ENCODE measurements at places on chromosomes 5 and 9. TPM values are rescaled to one million over a fixed set of nuclear protein-coding genes. Genes with fewer than 3 reads are reported as not detected.

DNA sequence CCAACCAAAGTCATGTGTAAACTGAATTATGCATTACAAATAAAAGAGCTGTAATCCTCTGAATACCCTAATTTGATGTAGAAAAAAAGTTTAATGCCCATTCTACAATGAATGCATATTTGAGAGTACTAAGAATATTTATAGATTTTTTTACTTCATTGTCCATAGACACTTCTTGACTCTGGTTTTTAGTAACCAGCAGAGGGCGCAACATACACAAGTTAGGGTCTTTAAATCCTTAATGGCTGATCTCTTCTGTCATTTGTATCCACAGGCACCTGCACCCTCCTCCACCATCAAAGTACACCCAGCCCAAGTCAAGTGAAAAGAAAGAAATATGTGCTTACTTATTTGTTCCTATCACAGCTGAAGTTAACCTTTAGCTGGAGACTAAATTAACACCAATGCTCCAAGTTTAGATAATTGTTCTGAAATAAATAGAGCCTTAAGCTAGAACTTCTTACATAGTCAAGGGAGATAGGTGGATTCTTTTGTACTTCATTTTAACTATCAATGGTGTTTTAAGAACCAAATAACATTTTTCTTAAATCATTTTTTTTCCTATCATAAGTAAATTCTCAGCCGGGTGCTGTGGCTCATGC is 524.2 kb upstream of the DAB2 start:
- peak; percentile 90 for DNase-seq

DNA sequence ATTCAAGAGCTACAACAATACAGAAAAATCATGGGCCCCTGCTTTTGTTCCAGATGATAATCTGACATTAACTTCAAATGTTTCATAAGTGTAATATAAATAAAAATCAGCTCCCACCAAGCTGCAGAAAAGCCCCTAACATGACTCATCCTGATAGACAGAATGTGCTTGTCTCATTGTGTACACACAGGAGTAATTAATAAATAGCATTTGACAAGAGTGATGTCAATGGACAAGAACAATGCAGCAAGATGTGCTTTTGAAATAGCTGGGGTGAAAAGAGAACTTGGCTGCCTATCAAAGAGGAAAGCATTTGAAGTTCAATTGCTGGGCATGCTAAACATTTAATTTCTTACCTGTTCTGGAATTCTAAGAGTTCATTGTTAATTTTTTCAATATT is 79.2 kb downstream of the DNAH5 start:
- no peak for DNase-seq

DNA sequence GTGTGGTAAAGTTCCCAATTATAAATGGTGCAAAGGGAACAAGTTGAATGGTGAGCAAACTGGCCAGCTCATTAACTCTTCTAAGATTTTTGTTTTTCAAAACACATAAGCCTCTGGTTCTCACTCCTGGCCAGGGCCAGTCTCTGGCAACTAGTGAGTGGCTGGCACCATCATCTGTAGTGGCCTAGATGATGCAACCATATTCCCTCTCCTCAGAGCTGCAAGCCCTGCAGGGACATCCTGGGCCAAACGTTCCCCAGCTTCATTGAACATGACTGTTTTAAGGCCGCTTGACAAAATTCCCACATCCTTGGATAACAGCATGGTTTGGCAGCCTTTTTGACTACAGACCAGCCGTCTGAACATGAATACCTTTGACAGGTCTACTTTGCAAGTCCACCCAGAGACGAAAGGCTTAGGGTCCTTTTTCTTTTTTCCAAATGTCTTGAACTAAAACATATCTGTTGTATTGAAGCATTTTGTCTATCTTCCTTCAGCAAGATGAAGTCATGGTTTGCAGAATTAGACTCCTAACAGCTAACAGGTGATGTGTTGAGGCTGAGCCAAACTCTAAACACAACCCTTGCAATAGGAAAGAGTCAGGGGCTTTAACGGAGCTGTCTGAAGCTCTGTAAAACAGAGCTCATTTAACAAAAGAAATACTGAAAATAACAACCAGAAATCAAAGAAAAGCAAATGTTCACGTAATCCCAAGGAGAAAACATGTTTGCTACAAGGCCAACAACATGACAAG is 23.8 kb downstream of the MACROH2A1 start:
- no peak for DNase-seq

DNA sequence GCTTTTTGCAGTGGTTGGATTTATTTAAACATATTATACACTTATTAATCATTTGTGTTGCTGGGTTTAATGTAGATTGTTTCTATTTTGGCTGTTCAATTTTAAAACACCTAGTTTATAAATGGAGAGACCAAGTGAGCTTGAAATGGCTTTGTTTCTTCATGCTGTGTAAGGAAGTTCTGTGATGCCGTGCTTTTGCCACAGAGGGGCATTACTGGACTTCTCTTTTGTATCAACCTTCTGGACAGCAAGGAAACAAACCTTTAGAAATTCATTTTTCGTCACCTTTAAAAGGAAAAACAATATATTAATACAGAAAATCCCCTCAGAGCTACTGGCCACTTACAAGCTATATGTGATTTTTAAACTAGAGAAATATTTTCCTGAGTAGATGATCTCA is 81.9 kb downstream of the DMRTA1 start:
- no peak for DNase-seq

DNA sequence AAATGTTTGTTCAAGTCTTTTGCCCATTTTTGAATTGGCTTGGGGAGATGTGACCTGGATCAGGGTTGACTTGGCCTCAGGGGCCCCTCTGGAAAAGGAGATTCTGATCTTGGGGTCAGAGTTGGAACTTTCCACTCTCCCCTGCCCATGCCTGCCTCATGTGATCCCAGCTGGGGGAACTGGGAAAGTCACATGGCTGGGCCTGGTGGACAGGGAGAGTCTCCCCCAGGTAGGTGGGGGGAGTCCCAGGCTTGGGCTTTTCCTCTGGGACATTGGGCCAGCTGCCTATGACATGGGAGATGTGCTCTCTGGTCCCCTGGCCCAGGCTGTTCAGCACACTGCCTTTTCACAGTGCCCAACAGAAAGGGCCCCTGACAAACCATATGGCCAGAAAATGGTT is 60.7 kb downstream of the NDST1 start:
- DNase-seq = no peak

GRCh38 chr9:113566016-113566711 is 102.6 kb downstream of the RGS3 start:
- DNase-seq = no peak

Gene TMEM171
- total RNA-seq = not detected

Gene STING1
- 198 TPM for total RNA-seq

Gene CRHBP
- 0.23 TPM for total RNA-seq

All from activated CD4-positive, alpha-beta T cell treated with anti-CD3 and anti-CD28 coated beads, Interleukin-2, amount 10 ng/mL, durations not matched to agents 24 days and 14 days (primary cell).